ENCODE measurements at places on chromosomes 1 and 21. TPM values are rescaled to one million over a fixed set of nuclear protein-coding genes. Genes with fewer than 3 reads are reported as not detected.

DNA sequence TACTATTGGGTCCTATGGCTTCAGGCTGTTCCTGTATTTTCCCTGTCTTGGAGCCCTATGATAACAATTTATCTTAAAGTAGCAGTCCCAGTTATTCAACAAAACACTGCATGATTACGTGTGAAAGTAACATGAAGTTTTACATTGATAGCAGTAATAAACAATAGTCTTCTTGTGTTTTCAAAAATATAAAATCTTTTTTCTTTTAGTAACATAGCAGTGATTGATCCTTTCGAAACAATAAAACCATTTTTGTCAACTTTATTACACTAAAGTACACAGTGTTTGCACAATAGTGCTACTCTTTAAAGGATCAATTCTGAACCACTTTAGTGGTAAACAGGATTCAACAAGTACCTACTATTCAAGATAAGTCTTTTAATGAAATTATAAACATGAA, 90.6 kb downstream of the GPATCH2 start:
- no peak for DNase-seq

DNA sequence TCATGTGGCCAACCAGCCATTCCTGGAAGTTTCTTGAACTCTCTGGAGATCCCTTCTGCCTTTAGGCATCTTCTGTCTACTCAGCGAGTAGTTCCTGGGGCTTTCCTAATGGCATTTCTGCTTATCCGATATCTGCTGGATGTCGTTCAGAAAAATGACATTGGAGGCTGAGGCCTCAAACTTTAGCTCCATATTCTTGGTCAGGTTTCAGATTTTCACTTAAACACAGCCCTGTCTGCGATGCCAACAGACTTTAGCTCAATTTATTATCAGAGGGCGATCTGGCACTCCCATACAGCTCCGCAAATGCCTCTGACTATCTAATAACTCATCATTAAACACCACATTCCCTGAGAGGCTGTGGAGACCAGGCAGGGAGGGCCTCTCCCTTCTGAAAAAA, 46.3 kb upstream of the ETS2 start:
- no peak for DNase-seq

HSPB7 gene
- total RNA-seq: 19.4 TPM

GRCh38 chr1:55466373-55466772, 251.2 kb upstream of the USP24 start:
- DNase-seq: no peak

RIPPLY3 gene
- not detected for total RNA-seq

DNA sequence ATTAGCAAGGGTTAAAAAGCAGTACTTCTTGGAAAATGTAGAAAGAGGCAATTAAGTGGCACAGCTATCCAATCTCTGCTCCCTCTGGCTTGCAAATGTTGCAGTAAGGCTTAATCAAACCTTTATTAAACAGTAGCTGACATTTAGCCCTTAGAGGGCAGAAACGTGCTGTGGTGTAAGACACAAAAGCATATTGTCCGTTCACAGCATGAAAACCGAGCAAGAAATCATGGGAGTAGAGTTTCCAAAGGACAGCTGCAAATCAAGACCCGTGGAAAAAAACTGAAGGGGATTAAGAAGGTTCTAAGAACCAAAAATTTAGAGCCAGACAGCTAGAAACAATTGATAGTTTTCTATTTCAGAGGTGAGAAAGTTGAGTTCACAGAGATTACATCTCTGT, 13.1 kb downstream of the ZP4 start:
- DNase-seq: no peak

GRCh38 chr21:44487831-44488230, 32.5 kb downstream of the LRRC3 start:
- no peak for DNase-seq

RAB42 gene
- 2.5 TPM for total RNA-seq

F3 gene
- 63.6 TPM for total RNA-seq

SUSD4 gene
- 26.3 TPM for total RNA-seq

GRCh38 chr1:94024104-94024792, 96.7 kb downstream of the ABCA4 start:
- DNase-seq: no peak

GRCh38 chr1:94503153-94503552, 38.4 kb downstream of the F3 start:
- no peak for DNase-seq

Data from vagina (tissue), 2 donors.